ENCODE measurements at places on chromosomes 7 and 10. TPM values are rescaled to one million over a fixed set of nuclear protein-coding genes. Genes with fewer than 3 reads are reported as not detected.

The C10orf90 gene
- polyA plus RNA-seq: not detected

The SH2D4B gene
- not detected for polyA plus RNA-seq

The MIOS gene
- 23.5 TPM for polyA plus RNA-seq

The PNLIPRP2 gene
- not detected for polyA plus RNA-seq

The APBB1IP gene
- 68.5 TPM for polyA plus RNA-seq

The CAV1 gene
- polyA plus RNA-seq: not detected

The IFIT3 gene
- polyA plus RNA-seq: 3.2 TPM

The SPDYE2B gene
- 0.22 TPM for polyA plus RNA-seq

The GNAI1 gene
- 2.5 TPM for polyA plus RNA-seq

The CALML5 gene
- not detected for polyA plus RNA-seq

The C10orf95 gene
- 0.97 TPM for polyA plus RNA-seq

The MALSU1 gene
- 47.6 TPM for polyA plus RNA-seq

The SPDYE6 gene
- 0.52 TPM for polyA plus RNA-seq

The GJD4 gene
- polyA plus RNA-seq: not detected

The CDK5 gene
- polyA plus RNA-seq: 11.7 TPM

The AGAP5 gene
- not detected for polyA plus RNA-seq

The SND1 gene
- polyA plus RNA-seq: 82.5 TPM

The GNGT1 gene
- not detected for polyA plus RNA-seq

The FAM25C gene
- not detected for polyA plus RNA-seq

The PPP1R9A gene
- polyA plus RNA-seq: not detected

The FOXI2 gene
- not detected for polyA plus RNA-seq

The RARRES2 gene
- not detected for polyA plus RNA-seq

The TUBAL3 gene
- polyA plus RNA-seq: not detected

The FZD8 gene
- not detected for polyA plus RNA-seq

The OAT gene
- polyA plus RNA-seq: 81.1 TPM

The GRK5 gene
- polyA plus RNA-seq: 10.0 TPM

The OR6V1 gene
- polyA plus RNA-seq: not detected

The ATOH7 gene
- not detected for polyA plus RNA-seq

The LEP gene
- polyA plus RNA-seq: not detected

The GPR146 gene
- 1.4 TPM for polyA plus RNA-seq

The SUN3 gene
- 0.60 TPM for polyA plus RNA-seq

The SPACDR gene
- 0.56 TPM for polyA plus RNA-seq

The CALHM1 gene
- polyA plus RNA-seq: not detected

The PIP gene
- not detected for polyA plus RNA-seq

The MBL2 gene
- polyA plus RNA-seq: not detected

The ZNF212 gene
- polyA plus RNA-seq: 3.7 TPM

The R3HCC1L gene
- polyA plus RNA-seq: 14.2 TPM

The EBF3 gene
- not detected for polyA plus RNA-seq

The CDH23 gene
- 0.82 TPM for polyA plus RNA-seq

The GIMAP2 gene
- 102 TPM for polyA plus RNA-seq

All from naive thymus-derived CD8-positive, alpha-beta T cell (primary cell).